ENCODE measurements at places on chromosomes 3 and 15. TPM values are rescaled to one million over a fixed set of nuclear protein-coding genes. Genes with fewer than 3 reads are reported as not detected.

DNA sequence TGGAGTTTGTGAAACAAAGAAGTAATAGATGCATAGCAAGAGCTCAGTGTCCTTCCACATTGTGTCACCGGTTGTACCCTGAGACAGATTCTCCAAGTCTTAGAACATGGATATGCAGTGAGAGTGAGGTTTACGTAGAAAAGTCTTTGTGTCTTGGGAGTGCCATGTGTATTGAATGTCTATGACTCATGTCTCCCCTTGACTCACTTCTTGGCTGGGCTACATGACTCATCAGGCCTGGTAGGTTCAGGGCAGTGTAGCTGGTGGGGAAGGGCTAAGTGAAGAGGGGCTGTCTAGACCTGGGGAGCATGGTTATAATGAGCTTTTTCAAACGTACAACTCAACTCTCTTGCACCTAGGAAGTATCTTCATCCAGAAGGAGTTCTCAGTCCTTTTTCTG is 167.4 kb downstream of the GAP43 start:
- no peak for DNase-seq

GRCh38 chr15:23912191-23912590 is 225.1 kb upstream of the NDN start:
- DNase-seq: no peak

DNA sequence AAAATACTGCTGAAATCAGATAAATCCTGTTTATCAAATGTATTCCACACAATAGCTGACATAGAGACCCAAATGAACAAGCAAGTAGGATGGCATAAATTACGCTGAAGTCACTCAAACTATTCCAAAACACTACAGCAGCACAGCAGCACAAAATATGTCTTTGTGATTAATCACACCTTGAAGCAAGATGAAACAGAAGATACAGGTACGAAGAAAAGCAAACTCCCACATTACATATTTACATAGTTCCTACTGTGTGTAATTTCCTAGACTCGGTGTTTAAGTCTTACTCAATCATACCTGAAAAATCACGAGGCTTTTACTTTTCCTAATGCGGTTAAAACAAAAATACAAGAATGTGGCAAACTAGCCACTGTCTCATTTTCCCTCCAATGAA is 38.3 kb downstream of the CHSY1 start:
- DNase-seq: no peak

- DNase-seq: no peak
These were observed 302.8 kb upstream of the UBE2E2 start for GRCh38 chr3:22900296-22900695.

GRCh38 chr15:37764733-37765191 is 169.7 kb upstream of the TMCO5A start:
- DNase-seq: no peak

GRCh38 chr3:66410976-66411375 is 89.8 kb downstream of the LRIG1 start:
- DNase-seq: no peak

DNA sequence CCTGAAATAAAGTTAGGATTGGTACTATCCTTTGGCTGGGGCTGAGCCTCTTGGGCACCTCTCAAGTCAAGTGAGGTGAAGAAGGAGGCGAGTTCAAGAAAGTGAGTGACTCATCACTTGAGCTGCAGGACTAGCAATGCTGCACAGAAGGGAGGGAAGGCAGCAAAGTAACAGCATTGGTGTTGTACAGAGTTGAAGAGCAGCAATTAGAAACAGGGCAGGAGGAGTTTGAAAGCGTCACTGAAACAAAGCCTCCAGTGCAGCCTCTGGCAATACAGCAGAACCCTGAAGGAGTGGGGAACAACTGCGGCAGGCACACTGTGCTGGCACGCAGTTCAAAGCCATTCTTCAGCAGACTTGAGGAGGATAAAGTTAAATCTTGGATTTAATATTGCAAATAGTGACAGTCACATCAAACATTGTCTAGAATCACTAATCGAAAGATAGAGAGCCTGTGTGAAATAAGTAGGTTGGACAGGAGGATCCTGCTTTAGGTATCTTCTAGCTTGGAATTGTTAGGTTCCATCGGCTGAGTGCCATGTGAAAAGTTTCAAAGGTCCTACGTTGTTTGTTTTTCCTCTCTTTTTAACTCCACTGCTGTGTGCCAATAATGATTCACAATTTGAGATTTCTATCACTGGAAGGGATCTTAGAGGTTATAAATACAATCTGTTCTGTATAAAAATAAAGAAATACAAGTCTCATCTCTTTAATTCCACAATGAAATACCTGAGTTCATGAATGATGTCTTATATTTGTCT is 479.8 kb downstream of the NAALADL2 start:
- no peak for DNase-seq

GRCh38 chr3:56702490-56703315 is 19.6 kb upstream of the TASOR start:
- peak; percentile 83 for DNase-seq

CELSR3 gene
- total RNA-seq: 3.2 TPM

DNA sequence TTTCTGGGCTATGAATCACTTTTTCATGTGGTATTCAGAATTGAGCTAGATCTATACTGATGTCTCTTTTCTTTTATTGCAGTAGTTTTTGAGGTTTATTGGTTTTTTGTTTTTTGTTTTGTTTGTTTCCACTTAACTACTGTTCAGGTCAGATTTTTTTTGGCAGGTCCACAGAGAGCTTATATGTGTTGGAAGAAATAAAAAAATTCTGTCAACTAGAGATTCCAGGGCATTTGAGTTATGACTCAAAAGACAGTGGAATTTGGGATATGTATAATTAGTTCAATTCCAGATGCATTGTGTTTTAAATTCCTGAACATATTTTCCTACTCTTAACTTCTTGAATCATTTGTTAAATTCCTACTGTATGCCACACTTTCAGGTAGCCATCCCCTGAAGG is 727.2 kb downstream of the SI start:
- no peak for DNase-seq

USP50 gene
- 0.27 TPM for total RNA-seq

DNA sequence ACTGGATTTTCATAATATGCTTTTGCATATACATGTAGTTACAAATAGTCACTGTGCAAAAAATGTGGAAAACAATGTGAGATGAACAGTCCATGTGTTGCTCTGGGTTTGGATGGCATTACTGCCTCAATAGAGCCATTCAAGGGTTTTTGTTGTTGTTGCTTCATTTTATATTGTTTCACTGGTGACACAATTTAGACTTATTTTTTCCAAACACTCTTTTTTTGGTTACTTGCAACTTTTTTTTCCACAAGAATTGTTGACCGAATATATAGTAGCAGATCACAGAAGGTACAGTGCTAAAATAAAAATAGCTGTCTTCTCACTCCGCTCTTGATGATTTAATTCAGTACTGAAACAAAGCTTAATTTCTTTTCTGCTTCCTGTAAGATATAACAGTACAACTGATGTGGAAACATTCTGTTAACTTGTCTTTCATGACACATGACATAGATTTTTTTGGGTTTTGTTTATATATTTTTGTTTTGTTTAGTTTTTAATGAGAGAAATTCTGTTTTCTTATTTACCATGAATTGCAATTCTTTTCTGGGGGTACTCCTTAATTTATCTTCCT is 618.6 kb downstream of the NAALADL2 start:
- DNase-seq: no peak

GRCh38 chr3:184531626-184532280 is 29.8 kb upstream of the EPHB3 start:
- no peak for DNase-seq

GRCh38 chr3:58200846-58201355 is 9.9 kb downstream of the DNASE1L3 start:
- no peak for DNase-seq

GRCh38 chr15:72902245-72902918 is 118.8 kb upstream of the ADPGK start:
- no peak for DNase-seq

ZNF80 gene
- not detected for total RNA-seq

DNA sequence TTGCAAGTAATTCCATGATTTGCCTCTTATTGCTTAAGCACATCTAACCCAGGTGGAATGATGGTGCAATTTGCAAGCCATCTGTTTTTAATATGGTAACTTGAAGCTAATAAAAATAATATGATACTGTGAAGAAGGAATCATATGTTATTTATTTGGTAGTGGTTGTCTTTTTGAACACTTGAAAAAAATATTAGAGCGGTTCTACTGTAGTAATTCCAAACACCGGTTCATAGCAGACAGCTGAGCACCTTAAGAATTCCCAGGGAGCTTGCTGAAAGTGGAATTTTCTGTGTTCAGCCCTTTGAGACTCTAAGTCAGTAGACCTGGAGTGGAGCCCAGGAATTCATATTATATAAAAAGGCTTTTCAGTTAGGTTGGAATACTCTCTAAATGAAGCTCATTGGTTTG is 687.4 kb downstream of the EDEM1 start:
- DNase-seq: no peak

DNA sequence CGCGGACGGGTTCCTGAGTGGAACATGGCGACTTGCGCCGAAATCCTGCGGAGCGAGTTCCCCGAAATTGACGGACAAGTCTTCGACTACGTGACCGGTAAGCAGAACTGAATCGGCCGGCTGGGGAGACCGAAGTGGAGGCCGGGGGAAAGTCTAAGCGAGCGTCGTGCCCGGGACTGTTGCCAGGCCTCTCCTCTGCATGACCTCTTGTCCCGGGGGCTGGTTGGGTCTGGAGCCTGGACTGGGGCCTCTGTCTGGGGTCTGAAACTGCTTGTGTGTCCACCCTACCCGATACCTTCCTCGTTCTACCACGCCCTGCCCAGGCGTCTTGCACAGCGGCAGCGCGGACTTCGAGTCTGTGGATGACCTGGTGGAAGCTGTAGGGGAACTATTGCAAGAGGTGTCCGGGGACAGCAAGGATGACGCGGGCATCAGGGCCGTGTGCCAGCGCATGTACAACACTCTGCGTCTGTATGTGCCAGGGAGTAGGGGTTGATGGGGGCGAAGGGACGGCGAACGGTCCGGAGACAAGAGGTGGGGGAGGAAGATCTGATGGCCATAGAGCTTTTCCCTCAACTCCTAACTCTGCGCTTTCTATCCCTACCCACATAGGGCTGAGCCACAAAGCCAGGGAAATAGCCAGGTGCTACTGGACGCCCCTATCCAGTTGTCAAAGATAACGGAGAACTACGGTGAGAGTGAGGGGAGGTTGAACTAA is at the start of gene ABCF3:
ABCF3 (plus strand) TSS at position 16 of the 718 bp plus-strand sequence; CDS start at position 25, 9 bp downstream.
- no peak for DNase-seq

- peak; percentile 37 for DNase-seq
These were observed 6.7 kb downstream of the RASGRP1 start for GRCh38 chr15:38557921-38558320.

GRCh38 chr3:138355071-138355470 is 6.7 kb downstream of the MRAS start:
- DNase-seq: no peak

DNA sequence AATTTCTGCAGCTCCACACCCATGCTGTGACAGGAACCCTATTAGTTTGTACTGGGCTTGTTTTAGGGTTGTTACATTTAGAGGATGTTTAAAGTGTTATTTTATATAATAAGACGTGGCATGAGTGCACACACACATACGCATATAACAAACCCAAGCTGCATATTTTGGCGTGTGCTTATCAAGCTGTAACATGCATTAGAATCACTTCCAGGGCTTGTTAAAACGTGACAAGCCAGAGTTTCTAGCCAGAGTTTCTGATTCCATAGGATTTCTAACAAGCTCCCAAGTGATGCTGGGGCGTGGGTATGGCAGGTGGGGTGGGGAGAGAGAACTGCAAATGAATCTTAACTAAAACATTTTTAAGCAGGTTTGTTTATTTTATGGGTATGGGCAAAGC is 17.4 kb downstream of the ONECUT1 start:
- no peak for DNase-seq

MORC1 gene
- under 0.01 TPM for total RNA-seq

GRCh38 chr3:181290941-181291340 is 301.4 kb upstream of the DNAJC19 start:
- DNase-seq: no peak

GRCh38 chr3:48188266-48189201 is at the start of gene CDC25A:
Gene CDC25A (minus strand): TSS chr3:48188417. CDS start chr3:48187947, 470 bp downstream.
- DNase-seq: peak; percentile 69

RARB gene
- total RNA-seq: under 0.01 TPM
